ENCODE measurements at places on chromosomes 2 and 18. TPM values are rescaled to one million over a fixed set of nuclear protein-coding genes. Genes with fewer than 3 reads are reported as not detected.

DNA sequence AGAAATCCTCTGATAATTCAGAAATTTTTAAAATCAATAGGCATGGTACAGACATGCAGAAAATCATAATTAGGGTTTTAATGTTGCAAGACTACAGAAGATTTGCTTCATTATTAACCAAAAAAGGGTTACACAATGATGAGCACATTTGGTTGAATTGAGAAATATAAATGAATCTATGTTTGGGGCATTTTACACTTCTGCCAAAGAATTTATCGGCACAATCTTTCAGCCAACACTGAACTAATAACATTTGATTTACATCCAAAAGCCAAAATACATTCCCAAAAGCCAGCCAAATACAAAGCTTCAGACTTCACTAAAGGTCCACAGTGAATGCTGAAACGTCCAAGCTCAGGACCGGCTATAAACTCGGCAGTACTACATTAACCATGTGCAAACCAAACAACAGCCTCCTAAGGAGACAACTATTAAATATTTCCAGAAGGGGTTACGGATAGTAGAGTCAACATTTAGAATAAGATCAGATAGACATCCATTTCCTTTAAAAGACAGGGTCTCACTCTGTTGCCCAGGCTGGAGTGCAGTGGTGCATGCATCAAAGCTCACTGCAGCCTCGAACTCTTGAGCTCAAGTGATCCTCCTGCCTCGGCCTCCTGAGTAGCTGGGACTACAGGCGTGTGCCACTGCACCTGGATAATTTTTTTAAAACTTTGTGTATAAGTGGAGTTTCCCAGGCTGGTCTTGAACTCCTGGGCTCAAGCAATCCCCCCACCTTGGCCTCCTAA, 29.4 kb downstream of the SPRED2 start:
- peak; percentile 45 for DNase-seq

ADRA2B gene
- 0.21 TPM for total RNA-seq

LOXL3 gene
- total RNA-seq, result 11.1 TPM

DNA sequence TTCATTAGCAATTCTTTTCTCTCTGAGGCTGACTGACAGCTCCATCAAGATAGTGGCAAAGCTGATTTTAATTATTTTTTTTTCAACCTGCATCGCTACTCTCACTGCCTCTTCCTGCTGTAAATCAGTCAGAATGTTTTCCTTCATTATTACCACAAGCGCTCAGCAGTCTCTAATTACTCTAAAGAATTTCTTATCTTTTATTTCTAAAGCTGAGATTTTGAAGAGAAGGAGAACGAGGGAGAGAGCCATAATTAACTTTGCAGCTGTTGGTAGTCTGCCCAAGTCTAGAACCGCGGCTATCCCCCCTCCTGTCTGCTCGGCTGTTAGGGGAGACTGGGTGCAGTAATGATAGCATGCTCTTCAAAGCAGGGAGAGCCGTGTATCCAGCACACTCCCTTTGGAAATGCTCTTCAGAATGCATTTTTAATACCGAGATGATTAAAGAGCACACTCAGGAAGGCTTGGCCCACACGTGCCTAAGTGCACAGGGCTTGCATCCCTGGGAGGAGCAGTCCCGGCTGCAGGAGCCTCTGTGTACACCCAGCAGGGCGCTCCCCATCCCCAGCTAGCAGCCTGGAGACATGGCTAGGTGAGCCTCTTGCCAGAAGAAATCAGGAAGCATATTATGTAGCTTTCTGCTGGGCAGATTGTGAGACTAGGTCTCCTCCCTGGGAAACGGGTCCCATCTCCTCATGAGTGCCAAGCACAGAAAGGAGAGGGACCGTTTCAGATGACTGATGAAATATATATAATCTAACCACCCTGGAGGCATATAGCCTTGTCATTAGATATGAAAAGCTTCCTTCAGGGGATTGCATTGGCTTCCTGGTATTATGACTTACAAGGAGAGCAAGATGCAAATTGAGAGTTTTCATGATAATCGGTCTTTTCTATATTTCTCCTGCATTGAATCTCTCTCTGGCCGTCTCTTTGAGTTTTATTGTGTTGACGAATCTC, 555.2 kb downstream of the CMPK2 start:
- DNase-seq, result peak; percentile 72

DNA sequence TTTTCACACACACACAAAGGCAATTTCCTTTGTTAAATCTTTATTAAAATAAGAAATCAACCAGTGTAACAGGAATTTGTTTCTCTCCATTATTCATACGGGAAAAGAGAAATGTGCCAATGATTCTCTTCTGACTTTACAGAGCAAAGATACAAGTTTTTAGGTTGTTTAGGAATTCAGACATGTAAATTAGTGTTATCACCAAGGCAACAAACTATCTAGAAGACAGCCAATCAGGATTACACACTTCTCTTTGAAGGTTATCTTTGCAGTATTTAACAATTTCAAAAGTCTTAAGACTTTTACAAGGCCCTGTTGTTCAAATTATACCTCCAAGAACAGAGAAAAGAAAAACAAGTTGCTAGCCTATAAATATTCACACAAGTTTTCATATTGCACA, 14.5 kb downstream of the CD302 start:
- DNase-seq, result no peak

GRCh38 chr18:25464227-25464626, 112.3 kb upstream of the ZNF521 start:
- peak; percentile 74 for DNase-seq

DNA sequence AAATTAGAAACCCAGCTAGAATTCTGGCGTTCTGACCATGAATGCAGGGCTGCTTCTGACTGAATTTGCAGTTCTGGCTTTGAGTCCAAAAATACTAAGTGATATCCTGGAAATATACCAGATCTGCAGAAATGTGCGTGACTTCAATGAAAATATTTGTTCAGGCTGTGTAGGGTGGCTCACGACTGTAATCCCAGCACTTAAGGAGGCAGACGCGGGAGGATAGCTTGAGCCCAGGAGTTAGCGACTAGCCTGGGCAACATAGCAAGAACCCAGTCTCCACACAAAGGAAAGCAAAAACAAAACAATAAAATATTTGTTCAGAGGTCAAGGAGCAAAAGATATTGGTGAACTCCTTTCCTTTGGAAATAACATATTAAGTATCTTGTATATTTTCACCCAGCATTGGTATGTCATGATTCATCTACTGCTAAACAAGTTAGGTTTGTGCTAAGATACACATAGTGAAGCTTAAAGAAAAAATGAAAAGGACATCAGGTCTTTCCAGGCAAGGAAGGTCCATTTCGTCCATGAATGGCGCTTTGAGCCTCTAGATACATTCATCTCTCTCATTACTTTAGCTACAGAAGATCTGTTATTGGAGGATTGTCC, 239.2 kb downstream of the CMPK2 start:
- DNase-seq, result peak; percentile 48

GRCh38 chr2:156087875-156088274, 244.6 kb downstream of the NR4A2 start:
- peak; percentile 18 for DNase-seq

- no peak for DNase-seq
Observed at GRCh38 chr2:231611273-231612108, 18.8 kb downstream of the TEX44 start.

DNA sequence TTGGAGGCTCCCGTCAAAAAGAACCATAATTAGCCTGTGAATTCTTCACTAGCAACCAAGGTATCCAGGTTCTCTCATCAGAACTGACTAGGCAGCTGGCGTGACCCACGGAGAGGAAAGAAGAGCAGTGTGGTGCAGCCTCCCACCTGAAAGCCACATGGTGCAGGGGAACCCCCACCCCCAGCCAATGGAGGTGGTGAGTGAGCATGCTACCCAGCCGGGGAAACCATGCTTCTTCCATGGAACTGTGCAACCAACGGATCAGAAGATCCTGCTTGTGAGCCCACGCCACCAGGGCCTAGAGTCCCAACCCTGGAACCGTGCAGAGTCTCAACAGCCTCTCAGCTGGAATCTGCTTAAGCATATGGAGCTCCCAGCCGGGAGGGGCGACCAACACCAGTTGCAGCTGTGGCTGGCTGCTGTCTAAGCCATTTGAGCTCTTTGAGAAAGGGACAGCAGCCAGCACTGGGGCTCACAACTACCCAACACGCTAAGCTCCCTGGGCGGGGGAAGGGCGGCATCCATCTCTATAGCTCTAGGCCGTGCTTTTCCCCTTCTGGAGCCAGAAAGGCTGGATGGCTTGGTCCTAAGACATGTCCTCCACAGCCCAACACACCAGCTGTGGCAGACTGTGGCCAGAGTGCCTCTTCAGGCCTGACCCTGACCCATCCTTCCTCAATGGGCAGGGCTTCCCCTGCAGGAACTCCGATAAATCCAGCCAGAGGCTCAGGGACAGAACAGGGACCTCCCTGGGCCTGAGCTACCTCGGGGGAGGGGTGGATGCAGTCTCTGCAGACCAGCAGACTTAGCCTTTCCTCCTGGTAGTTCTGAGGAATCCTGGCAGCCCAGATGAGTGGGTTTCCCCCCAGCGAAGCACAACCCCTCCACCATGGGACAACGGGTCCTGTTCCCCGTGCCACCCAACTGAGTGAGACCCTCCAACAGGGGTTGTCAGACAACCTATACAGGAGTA, 151.4 kb upstream of the NXPH2 start:
- DNase-seq, result no peak

FAM228A gene
- total RNA-seq, result 3.9 TPM

- DNase-seq, result no peak
Observed at GRCh38 chr18:44171301-44171700, 509.4 kb upstream of the SETBP1 start.

GRCh38 chr2:212905640-212906201, 245.7 kb downstream of the IKZF2 start:
- no peak for DNase-seq

GRCh38 chr2:157789256-157789655, 86.9 kb downstream of the ACVR1 start:
- DNase-seq, result no peak

- peak; percentile 53 for DNase-seq
Observed at GRCh38 chr2:230627806-230628724, 84.6 kb upstream of the CAB39 start.

GRCh38 chr2:181431674-181432073, 25.5 kb upstream of the ITGA4 start:
- DNase-seq, result no peak

NYAP2 gene
- total RNA-seq, result 1.6 TPM

DNA sequence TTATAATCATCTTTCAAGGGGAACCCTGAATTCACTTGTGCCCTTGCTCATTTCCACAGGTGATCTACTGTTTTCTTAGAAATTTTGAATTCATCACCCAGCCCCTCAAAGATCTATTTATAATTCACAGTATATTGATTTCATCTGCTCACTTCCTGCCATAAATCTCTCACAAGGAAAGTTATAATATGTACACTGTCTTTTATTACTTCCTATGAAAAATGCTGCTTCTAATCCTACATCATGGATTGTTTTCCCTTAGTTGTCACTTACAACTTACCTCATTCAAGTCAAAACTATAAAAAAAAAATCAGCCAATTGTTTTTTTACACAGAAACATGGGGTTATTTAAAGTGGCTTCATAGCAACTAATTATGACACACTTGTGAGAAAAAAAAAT, 1443.0 kb downstream of the LRP1B start:
- no peak for DNase-seq

AQP4 gene
- total RNA-seq, result 490 TPM

DNA sequence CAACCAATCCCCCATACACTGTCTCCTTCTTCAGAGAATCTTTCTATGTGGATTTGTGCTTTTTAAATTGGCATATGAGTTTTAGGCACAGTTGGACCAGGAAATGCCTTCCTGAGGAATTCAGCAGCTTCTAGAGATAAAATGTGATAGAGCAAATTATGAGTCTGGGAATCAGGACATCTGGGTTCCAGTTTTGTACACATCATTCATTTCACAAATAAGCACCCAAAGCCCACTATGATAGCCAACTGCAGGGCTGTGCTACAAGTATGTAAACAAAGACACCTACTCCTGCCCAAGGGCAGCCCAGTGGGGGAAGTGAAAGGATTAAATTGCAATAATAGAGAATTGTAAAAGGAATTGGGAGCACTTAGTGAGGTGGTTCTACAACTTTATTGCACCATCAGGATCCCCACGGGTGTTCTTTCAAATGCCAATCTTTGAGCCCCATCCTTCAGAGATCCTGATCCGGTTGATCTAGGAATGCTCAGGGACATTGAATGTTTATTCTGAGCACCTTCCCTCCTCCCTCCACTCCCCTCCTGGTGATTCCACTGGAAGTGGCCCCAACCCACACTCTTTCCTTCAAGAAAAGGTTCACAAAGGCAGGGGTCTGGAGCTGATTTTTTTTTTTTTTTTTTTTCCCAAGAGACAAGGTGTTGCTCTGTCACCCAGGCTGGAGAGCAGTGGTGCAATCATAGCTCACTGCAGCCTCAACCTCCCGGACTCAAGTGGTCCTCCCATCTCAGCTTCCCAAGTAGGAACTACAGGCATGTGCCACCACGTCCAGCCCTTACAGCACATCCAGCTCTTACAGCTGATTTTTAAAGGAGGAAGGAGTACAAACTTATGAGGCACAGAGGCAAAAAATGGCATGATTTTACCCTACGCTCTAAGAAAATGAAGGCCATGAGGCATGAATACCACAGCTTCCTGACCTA, 11.1 kb upstream of the KCMF1 start:
- no peak for DNase-seq

GRCh38 chr2:200138391-200139124, 167.9 kb upstream of the SPATS2L start:
- no peak for DNase-seq

TMEFF2 gene
- total RNA-seq, result 0.43 TPM

LYPD1 gene
- 6.6 TPM for total RNA-seq

- no peak for DNase-seq
Observed at GRCh38 chr2:33380001-33380609, 96.3 kb upstream of the RASGRP3 start.

DNAH6 gene
- 16.9 TPM for total RNA-seq

- DNase-seq, result no peak
Observed at GRCh38 chr2:104620801-104621200, 233.1 kb upstream of the POU3F3 start.

DNA sequence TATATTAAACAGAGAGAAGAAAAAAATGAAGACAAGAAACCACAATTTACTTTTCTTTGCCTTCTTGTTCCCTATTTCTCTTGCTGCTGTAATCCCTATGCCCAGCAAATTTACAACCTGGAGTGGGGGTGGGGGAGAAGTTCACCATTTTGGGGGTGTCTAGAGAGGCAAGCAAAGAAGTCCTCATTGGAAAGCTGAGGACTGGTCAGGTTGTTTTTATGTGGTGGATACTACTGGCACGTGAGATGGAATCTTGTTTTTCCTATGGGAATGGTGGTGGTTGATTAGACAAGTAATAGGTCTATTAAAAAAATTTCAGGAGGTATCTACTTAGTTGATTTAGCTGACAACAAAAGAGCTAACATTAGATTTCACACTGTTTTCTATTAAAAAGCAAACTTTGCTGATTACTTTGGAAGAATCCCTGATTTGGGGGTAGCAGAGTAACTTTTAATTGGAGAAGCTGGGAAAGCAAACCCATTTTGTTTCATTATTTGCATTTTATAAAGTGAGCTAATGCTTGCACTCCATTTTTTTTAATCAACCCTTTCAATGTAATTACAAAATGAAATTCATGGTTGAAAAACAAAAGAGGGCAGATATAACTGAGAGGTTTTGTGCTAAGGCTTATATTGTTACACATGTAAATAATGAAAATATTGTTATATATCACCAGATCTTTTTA, 6.0 kb downstream of the POU3F3 start:
- no peak for DNase-seq

GRCh38 chr2:26617588-26618083, 23.5 kb downstream of the CIB4 start:
- no peak for DNase-seq
